Inflammatory macrophage treated with lipopolysaccharide for 4 hours (primary cell): ENCODE measurements at places on chromosomes 12 and 14.

DNA sequence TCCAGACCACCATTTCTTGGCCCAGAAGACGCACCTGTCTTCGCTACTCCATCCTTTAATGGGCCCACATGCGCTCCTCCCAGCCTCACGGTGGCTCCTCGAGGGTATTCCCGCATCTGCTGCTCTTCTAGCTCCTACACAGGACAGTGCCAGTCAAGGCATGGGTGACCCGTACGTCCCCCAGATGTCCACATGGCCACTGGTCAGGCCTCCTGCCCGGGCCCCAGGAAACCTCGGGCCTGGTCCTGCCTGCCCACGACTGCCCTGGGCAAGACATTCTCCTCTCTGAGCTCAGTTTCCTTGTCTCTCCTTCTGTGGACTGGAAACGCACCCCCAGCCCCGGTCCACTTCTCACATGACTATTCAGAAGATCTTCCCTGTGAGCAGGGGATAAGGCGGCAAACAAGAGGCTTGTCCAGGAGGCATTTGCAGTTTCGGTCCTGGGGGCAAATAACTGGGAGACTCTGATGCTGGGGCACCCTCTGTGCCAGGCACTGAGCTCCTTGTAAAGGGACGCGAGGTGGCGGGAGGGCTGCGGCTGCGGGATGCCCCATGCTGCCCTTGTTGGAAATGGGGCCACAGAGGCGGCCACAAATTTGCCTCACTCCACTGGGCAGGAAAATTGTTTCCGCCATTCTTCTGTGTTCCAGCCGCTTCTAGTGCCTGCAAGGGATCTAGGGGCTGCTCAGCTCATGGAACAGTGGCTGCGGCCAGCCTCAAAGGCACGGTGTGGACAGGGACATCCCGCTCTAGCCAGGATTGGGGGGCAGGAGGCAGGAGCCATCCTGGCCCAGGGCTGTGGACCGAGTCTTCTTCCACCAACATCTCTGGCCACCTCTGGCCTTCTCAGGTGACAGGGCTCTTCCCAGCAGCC lies 6.8 kb upstream of the BEGAIN start:
- no peak for DNase-seq

- DNase-seq, result no peak
Observed at GRCh38 chr12:65334521-65334920, 56.0 kb downstream of the MSRB3 start.

DNA sequence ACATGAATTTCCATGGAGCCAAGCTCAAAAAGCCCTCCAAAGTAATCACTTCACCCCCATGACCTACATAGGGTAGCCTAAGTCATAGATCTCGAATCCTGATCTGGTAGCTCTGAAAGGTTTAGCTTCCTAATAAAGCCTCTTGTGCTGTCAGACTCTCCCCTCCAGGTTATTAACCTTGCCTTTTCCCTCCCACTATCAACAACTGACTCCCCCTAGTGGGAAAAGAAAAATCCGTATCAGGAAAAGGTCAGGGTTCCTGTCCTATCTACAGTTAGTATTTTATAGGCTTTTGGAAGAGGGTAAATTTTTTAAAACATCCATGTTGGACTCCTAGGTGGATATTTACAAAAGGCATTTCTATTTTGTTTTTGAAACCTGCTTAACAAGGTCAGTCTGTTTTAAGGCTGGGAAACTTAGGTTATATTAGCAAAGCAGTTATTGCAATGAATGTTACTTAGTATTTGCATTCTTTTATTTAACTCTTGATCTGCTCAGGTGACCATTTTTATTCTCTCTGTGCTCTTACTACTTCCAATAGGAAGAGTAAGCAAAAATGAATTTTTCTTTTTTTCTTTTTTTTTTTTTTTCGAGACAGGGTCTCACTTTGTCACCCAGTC lies 8.0 kb downstream of the YY1 start:
- DNase-seq, result peak; percentile 56

DNA sequence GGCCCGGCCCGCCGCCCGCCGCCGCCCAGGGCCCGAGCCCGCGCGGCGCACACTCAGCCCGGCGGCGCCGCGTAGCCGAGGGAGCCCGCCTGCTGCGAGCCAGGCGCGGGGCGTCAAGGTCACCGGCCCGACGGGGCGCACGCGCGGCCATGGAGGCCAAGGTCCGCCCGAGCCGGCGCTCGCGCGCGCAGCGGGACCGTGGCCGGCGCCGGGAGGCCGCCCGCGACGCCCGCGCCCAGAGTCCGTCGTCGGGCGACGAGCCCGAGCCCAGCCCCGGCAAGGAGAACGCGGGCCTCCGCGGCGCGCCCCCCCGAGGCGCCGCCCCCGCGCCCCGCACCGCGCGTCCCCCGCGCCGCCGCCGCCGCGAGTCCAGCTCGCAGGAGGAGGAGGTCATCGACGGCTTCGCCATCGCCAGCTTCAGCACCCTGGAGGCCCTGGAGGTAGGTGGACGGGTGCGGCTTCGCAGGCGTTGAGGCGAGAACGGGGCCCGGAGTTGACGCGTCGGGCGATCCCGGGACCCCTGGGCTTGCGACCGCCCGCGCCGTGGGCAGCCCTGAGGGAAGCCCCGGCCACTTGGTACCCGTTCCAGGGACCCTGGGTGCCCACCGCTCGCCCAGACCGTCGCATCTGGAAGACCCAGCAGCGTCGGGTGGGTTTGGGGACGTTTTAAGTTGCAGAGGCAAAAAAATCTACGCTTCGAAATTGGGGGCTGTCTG lies 629 bp downstream of the FBRSL1 start:
- DNase-seq, result no peak

DNA sequence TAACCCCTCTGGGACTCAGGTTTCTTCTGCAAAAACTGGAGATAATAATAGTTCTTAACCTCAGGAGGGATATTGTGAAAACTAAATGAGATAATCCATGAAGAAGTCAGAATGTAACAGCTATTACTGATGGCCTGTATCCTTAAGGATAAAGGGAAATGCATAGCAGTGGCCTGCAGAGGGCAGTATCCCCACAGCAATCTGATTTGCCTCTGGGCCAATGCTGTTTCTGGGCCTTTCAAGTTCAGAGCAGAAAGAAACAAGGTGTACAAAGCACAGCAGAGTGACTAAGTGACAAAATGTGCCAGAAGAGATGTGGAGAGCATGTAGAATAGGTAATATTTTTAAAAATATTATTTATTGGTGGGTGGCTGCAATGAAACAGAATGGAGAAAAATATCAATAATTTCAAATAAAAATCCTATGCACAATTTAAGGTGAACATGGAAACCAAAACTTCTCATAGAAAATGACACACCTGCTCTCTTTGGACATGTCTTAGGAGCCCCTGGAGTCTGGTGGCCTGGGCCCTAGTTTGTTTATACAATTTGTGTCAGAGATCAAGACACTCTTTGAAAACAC lies 90.3 kb downstream of the C12orf75 start:
- peak; percentile 53 for DNase-seq

DNA sequence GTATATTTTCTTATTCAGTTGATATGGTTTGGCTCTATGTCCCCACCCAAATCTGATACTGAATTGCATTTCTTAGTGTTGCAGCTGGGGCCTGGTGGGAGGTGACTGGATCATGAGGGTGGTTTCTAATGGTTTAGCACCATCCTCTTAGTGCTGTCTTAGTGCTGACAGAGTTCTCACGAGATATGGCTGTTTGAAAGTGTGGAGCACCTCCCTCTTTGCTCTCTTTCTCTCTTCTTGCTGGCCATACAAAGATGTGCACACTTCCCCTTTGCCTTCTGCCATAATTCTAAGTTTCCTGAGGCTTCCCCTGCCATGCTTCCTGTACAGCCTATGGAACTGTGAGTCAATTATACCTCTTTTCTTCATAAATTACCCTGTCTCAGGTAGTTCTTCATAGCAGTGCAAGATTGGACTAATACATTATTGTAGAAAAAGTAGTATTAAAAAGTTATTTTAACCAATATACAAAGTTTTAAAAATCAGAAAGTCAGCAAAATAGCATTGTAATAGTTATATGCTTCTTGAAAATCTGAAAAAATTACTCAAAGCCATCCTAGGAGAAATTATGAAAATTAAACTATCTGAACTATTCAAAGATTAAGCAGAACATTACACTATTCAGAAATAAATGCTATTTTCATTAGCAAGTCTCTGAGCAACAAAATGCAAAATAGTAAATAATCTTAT lies 84.1 kb downstream of the PPP1R12A start:
- no peak for DNase-seq

DNA sequence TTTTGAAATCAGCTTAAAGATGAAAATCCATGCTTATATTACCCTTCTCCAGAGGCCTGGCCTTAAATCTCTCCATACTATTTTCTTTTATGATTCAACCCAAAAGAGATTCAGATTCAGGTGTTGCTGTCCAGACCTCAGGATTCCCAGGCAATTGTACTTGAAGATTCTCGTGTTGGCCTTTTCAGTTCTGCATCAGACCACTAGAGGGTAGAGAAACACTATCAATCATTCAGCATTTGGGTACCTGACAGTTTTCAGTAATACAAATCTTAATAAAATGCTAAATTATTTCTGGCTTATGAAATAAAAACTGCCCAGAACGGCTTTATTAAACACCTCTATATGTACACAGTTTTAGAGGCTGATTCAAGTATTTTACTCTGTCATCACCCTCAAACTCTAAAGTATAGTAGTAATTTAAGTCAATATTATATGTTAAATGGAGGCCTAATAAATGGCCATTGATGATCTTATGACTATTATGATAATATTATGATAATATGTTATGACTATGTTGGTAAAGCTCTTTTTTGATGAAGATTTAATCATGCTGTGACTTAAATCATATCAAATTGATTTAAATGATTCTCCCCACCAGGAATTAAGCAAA lies 301.1 kb downstream of the DUSP6 start:
- peak; percentile 64 for DNase-seq

DNA sequence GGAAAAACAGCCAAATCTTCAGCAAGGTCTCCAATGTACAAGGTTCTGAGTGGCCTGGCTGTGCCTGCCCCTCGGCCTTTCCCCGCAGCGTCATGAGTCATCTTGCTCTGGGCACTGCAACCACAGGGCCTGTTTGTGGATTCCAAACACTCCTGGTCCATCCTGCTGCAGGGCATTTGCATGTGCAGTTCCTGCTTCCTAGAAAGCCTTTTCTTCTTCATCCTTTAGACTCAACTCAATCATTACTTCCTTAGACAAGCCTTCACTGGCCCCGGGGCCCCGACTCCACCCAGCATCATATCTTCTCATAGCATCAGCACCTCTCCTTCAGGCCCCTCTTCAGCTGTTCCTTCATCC lies 101.8 kb upstream of the EGLN3 start:
- no peak for DNase-seq
